Caudate nucleus (tissue), 63 donors: ENCODE measurements at places on chromosomes 2 and 18.

- no peak for DNase-seq
Observed at GRCh38 chr2:54536720-54537119, 80.6 kb downstream of the SPTBN1 start.

GRCh38 chr2:104861351-104862057 lies 7.6 kb downstream of the POU3F3 start:
- DNase-seq = peak; percentile 74

DNA sequence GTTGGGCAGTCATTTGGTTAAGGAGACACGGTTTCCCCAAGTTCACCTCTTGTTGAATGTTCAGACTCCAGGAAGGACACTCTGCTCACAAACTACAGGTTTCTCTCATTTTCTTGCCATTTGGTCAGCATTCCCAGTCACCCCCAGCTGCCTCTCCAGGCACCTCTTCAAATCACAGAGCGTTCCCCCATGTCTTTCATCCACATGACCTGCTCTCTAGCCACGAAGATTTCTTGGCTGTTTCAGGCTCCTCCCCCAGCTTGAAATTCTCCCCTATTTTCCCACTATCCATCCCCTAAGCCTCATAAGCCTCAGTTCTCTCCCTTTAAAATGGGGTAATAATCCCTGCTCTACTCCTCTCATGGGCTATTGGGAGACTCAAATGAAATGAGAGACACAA lies 89.1 kb upstream of the RTN4 start:
- DNase-seq = no peak

DNA sequence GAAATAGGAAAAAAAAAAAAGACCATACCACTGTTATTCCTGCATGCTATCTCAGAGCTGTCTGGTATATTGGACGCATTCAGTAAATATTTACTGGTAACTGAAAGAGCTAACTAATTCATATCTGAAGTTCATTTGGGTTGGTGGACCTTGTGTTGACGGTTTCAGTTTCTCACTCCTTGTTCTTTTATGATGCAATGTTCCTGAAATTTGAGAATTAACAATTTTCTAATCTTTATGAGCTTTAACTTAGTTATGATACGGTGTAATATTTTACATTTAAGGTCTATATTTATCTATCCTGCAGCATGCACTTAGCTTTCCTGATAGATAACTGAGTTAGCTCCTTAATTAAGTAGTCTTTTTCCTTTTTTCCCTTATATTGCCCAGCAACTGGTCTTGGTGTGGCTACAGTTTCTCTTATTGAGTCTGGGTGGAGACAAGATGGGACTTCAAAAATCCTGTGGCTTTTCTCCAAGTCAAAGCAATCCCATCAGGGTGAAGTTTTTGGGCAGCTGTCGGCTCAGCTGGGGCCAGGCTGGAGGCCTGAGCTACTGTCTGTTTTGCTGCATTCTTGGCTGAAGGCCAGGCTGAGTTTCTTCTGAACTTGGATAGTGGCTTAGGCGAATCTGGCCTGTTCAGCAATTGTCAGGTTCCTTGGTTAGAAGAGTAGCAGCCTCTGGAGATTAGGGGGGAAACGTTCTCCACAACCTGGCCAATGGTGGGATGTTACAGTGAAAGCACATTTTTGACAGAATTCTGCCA lies 78.4 kb upstream of the MEX3C start:
- no peak for DNase-seq

DNA sequence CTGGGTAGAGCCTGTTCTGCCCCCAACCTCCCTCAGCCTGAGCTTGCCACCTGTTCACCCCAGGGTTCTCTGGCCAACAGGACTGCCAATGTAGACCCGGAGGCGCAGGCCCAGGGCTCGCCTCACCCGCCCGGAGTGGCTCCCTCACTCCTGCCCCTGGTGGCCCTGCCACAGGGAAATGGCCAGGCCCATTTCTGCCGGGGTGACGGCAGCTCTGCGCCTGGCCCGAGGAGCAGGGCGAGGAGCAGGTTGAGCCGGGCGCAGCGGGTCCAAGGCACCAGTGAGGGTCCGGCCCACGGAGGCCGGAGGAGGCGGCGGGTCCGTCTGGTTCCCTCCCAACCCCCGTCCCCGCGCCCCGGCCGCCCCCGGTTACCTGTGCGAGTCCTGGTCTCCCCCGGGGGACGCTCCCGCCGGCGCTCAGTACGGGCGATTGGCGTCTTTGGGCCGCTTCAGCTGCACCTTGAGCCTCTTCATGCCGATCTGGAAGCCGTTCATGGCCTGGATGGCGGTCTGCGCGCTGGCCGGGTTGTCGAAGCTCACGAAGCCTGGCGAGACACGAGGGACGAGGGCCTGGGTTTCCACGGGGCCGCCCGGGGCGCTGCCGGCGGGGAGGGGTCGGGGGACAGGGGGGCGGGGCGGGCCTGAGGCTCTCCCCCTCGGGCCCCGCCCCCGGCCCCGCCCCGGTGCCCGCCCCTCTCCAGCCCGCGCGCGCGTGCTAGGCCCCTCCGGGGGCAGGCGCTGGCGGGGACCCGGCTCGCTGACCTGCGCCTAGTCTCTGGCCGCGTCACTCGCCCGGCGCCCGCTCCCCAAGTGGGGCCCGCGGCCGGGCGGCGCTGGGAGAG lies 312.0 kb downstream of the CELF4 start:
- no peak for DNase-seq

GRCh38 chr2:233940376-233941276 lies 23.5 kb downstream of the TRPM8 start:
- no peak for DNase-seq

GRCh38 chr2:34849827-34850226 lies 1250.7 kb upstream of the FAM98A start:
- no peak for DNase-seq

GRCh38 chr2:141331127-141331526 lies 799.7 kb downstream of the LRP1B start:
- DNase-seq = no peak

DNA sequence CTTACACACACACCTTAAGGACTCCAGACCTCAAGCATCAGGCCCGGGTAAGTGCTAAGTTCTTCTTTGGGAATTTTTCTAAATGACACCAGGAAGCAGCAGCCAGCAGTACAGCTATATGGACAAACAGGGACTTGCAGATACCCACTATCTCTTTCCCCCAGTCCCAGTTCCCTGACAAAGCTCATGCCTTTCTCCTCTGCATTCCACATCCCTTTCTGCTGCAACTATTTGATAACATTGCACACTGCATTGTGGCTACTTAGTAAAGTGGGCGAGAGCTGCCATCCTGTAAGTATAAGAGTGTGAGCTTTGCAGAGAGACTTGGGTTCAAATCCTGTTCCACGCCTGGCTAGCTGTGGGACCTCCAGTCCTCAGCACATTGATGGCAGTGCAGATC lies 14.0 kb upstream of the CD226 start:
- no peak for DNase-seq

DNA sequence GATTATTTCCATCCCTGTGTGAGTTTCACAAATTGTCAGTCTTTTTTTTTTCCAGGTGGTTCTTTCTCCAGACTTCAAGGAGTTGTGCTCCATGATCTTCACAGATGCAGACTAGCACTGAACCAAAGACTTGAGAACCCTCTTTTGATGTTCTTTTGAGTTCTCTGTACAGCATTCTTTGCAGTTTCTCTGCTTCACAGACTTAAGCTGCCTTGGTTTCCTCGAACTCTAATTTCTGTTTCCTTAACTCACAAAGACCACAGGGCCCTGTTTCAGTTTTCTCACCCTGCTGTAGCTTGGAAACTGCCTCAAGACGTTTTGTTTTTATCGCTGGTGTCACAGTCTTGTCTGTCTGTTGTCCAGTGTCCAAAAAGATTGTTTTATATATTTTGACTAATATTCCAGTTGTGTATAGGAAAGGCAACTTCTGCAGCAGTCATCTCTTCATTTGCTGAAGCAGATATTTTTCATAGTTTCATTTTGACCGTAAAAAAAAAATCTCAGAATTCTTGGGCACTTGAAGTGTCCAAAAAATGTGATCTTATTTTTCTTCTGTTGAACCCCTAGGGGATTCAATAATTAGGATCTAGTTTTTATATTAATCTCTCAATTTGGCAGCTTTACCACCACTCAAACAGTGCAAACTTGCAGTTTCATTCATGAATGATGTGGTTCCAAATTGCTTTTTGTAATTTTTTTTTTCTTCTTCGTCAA lies 97.0 kb upstream of the MC4R start:
- DNase-seq = no peak

GRCh38 chr18:21575656-21576055 lies 24.8 kb downstream of the ESCO1 start:
- DNase-seq = no peak

DNA sequence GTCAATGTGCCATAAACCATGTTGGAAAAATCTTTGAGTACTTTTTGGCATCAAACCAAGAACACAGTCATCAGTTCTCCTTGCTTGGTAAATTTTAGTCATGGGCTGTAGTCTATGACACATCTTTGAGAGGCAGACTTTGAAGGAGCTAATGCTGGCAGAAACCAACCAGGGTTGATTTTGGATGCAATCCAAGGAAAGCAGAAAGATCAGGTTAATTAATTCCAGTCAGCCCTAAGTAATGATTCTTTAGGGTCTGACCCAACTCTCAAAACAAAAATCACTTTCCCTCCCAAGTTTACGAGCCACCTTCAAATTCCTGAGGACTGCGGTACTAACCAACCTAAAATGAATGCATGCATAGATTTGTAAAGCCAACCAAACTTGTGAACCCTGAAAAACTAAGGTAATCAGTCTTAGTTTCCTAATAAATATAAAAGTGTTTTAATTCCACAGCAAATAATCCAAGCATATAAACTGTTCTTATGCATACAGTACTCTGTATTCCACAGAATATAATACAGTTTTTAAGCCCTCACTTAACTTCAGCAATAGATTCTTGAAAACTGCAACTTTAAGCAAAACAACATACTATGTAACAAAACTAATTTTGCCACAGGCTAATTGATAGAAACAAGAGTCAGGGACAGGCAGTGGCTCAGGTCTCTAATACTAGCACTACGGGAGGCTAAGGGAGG lies 22.0 kb downstream of the AP1S3 start:
- DNase-seq = no peak

- no peak for DNase-seq
Observed at GRCh38 chr18:55261253-55261652, 302.0 kb upstream of the CCDC68 start.

- DNase-seq = no peak
Observed at GRCh38 chr2:12728221-12728777, 11.6 kb downstream of the TRIB2 start.

DNA sequence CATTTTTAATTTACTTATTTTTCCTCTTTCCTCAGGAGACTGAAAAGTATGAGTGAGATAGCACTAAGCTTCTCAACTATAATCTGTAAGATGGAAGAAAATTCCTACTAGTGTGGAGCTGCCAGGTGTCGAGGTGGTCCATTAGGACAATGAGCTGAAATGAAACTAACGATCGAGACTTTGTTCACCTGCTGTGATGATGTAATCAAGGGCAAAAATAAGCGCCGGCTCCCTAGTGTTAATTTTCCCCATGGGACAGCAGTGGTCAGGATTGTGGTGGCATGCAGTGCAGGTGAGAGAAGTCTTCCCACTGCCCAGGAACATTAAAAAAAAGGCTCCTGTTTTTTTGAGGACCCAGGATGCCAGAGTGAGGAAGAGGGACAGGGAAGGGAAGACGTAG lies 859.1 kb upstream of the GCFC2 start:
- DNase-seq = no peak

DNA sequence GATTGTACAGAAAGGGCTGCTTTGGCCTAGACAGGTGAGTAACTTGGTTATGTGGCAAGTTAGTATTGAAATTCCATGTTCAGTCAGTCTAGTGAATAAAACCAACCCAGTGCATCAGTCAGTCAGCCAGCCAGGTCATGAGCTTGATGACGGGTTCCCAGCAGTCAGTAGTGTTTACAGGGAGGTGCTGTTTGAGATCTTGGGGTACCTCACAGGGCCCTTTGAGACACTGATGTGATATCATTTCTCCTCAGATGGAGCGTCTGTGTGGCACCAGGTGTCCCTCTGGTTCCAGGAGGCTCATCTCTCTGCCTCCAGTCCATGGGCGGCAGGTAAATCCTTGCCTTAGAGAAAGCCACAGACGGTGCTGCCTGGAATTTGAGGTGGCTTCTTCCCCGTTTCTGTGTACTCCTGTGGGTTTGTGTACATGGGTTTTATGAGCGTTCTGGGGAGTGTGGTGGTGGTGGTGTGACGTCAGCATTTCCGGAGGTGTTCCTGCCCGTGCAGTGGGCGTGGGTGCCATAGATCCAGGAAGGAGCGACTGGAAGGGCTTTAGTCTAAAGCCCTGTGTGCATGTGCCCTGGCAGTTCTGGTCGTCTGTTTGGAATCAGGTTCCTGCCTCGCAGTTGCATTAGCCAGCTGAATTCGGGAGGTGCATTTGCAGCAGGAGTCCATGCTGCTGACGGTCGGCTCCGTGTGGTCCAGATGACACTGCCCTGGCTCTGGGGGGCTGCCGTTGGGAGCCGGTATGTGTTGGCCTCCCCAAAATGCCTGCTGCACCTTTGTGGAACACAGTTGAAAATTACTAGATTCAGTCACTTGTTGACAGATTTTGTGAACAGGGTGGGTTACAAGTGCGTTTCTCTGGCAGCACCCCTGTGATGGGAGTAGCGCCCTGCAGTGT lies 2.1 kb downstream of the CTDP1 start:
- DNase-seq = no peak

- no peak for DNase-seq
Observed at GRCh38 chr2:186554429-186554828, 35.4 kb upstream of the ITGAV start.

- DNase-seq = no peak
Observed at GRCh38 chr2:237694415-237695194, 67.2 kb downstream of the LRRFIP1 start.

DNA sequence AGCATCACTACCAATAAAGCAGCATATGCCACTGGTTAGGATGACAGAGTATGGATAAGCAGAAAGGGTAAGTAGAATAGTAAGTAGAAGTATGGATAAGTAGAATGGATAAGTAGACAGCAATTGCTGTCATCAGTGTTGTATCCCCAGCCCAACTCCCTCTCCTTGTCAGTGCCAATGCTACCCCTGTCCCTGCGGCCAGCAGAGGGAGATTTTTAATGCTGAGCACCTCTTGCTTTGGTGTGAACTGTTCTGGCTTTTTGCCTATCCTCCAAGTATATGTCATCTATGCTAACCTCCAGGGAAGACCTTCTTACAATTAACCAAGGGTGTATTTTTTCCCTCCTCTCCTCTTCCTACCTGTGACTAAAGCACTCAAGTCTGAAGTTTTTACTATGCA lies 136.7 kb upstream of the SPHKAP start:
- DNase-seq = no peak

GRCh38 chr2:152598975-152599759 lies 118.1 kb downstream of the PRPF40A start:
- DNase-seq = no peak

DNA sequence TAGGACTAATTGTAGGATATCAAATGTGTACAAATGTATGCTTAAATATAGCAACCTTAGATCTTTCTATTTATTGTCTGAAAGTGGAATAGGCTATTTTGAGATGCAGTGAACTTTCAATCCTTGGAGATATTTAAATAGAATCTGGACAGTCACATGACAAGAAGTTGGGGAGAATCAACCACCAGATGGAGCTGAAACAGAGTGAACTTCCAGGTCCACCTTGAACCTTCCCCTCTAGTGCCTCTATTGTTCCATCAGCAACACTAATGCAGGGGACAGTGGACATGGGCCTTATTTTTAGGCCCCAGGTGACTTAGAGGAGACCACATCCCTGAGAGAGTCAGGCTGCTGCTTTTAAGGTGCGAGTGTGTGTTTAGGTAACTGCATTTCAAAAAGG lies 37.0 kb upstream of the CRIM1 start:
- DNase-seq = no peak
